ENCODE measurements at places on chromosomes 6 and 20.

- DNase-seq: no peak
Observed at GRCh38 chr6:166381381-166381732, 1.4 kb downstream of the MPC1 start.

DNA sequence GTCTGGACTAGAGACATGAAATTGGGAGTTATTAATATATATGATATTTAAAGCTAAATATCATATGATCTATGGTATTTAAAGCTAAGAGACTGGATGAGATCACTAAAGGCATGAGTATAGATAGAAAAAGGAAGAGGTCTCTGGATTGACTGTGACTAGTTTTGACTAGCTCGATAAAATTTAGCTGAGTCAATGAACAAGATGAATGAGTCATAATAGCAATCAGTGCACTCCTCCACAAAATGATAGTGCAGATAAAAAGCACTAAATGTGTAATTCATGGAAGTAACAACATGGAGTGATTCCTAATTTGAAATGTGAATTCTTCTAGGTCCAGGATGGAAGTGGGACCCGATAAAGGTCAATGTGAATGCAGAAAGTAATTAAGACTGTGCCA lies 127.4 kb downstream of the PFDN4 start:
- no peak for DNase-seq

- no peak for DNase-seq
Observed at GRCh38 chr20:55094353-55094861, 619.0 kb downstream of the DOK5 start.

DNA sequence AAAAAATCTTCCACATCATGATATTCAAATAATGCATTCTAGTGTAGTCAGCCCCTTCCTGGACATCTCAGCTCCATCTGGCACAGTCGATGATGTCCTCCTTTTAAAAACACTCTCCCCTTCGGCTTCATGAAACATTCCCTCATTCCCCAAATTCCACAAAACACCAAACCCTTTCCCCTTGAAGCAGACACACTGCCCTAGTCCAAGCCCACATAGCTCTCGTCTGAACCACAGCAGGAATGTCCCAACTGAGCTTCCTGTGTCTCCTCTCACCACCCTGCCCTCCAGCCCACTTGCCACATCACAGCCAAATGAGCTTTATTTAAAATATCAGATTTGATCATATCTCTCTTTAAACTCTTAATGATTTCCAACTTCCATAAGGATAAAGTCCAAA lies 106.4 kb upstream of the CARMIL1 start:
- no peak for DNase-seq

DNA sequence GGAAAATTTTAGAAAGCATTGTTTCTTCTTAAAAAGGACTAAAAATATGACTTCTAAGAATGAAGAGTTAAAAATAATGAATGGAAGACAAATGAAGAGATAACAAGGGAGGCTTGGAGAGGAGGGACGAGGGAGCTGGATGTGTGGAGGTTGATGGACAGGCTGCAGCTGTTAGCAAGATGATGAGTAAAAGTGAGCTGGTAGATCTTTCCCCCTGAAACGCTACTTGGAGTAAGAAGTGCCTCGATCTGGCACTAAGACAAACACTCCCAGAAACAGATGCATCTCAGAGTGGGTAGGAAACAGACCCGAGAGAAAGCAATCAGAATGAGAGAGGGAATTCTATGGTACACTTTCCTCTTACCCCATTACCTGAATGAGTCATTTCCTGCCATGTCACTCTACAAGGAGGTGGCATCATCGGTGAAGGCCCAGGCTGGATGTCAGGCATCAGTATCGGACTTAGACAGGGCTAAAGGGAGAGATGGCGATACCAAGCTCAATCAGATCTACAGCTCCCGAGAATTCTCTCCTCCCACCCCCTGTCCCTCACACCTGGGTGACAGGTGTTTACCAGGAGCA lies 154.1 kb upstream of the BMP2 start:
- DNase-seq: no peak

DNA sequence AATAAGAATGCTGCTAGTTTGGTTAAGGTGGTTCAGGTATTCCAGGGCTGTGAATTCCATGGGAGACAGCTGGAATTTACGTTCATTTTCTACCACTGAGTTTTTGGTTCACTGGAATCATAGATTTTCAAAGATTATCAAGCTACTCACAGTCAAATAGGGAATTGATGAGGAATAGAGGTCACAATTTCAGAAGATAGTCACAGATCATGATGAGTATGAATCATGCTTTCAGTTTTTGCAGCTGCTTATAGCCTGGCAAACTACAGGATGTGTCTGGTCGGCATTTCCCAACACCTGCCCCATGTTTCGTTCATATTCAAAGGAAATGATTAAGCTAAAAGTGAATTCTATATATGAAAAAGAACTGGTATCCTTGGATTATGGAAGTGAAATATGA lies 58.7 kb downstream of the BCKDHB start:
- DNase-seq: peak; percentile 67

DNA sequence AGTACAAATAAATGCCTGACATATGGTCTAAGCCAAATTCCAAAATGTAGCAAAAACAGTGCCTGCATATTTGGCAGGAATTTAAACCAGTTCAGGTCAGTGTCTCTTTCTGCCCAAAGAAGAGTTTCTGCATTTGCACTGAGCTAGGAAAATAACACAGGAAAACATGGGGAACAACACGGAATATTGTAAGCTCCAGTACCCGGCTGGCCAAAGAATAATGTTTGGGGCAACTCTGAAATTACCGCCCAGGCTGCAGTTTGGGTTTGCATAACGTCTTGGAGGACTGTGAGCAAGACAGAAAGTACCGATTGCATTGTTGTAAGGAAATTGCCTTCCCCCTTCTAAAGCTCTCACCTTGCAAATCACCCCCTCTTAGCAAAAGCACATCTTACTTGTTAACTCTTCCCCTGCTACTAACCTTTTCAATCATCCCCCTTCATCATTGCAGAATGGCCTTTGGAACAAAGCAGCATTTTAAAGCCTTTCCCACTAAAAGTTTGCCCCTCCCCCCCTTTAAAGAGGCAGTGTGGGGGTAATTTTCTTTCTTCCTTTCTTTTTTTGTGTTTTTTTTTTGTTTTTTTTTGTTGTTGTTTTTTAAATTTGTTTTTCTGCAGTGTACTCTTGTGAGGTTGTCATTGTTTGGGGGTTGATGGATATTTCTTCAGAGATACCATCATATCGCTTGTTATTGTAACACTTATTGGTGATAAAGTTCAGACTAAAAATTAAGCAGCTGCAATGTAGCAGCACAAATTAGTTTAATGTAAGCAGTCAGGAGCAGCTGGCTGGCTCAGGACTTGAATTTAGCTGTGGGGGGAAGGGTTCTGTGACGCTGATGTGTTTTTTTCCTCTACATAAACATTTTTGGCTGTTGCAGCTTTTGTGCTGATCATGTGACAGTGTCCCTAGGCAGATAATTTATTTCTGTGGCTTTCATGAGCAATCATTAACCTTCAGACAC lies 100.0 kb upstream of the CITED2 start:
- DNase-seq: no peak

GRCh38 chr20:17969278-17969883 lies 563 bp downstream of the MGME1 start:
- DNase-seq: peak; percentile 66

GRCh38 chr6:5764401-5764955 lies 242.2 kb downstream of the NRN1 start:
- DNase-seq: no peak

Data from activated CD4-positive, alpha-beta memory T cell treated with anti-CD3 and anti-CD28 coated beads for 36 hours (primary cell).